Heart left ventricle (tissue), 16 donors: ENCODE measurements at places on chromosomes 7 and 10.

DNA sequence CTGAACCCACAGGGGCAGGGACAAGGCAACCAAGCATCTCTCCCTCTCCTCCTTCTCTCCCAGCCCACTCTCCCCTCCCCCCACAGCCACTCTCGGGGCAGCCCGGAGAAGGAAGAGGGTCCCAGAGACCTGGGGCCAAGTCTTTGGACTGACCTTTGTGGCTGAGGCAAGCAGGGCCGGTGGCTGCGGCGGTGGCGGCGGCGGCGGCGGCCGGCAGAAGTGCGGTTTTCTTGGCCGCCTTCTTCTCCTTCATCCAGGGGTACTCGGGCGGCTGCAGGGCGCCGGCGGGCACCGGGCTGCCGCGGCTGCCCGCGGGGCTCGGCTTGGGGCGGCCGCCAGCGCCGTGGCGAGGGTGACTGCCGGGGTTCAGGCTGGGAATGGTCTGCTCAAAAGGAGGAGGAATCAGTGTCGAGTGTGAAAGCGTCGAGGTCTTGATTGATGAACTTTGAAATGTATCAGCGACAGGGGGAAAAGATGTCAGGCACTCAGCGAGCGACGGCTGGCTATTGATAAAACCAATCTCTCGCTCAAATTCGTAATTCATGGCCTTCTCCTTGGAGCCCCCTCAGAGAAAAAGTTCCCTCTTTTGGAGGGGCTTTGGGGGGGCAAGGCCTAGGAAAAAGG, 414 bp downstream of the HOXA2 start:
- no peak for DNase-seq

DNA sequence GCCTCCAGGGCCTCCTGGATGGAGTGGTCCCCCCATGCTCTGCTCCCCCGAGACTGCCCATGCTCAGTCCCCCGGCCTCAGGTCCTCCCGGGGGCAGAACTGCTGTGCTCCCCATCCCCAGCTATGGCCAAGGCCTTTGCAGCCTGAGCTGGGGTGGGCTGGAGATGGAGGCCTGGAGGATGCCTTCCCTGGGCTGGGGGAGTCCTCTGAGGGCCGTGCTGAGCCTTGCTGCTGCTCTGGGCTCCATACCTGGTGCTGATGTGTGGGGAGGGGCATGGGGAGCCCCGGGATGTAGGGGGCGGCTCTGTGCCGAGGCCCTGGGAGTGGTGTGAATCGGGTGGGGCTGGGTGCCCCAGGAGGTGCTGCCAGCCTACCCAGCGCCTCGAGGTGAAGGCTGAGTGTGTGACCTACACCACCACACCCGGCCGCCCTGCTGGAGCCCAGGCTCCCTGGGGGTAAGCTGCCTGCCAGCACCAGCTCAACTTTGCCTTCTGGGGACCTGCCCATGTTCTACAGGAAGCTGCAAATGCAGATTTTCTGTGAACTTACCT, 109.5 kb downstream of the UNCX start:
- peak; percentile 15 for DNase-seq

DNA sequence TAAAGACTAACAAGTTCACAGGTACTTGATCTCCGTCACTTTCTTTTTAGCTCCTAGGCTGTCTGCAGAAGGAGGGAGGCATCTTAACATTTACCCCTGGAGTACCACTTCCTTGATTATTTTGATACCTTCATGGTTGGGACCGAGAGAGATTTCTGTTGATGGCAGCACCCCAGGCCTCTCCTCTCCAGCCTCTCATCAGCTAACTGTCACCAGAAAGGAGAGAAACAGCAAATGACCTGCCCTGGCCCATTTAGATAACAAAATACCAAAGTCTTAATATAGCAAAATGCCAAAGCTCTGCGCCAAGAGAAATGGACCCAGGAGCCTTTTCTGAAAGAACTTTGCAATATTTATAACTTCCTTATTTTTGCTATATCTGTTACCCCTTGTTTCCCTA, 30.0 kb upstream of the KLHL7 start:
- DNase-seq: no peak

DNA sequence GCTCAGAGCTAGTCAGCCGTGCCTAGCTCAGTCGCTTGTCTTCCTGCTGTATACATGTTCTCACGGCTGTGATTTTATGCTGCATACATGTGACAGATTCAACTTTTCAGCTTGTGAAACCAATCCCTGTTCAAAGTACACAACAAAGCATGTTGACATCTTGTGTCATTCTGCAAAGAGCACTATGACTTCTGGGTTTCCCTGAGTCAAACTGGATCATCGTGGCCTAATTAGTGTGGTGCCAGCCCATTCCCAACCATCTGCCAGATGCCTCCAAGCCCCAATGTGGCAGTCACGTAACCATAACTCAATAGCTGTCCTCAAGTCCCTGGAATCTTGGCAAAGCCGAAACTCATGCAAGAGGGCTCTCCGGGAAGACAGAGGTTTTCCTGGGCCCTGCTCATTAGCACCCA, 144.8 kb downstream of the MYOF start:
- no peak for DNase-seq

GRCh38 chr10:42926843-42927242, 144.2 kb downstream of the BMS1 start:
- no peak for DNase-seq

DNA sequence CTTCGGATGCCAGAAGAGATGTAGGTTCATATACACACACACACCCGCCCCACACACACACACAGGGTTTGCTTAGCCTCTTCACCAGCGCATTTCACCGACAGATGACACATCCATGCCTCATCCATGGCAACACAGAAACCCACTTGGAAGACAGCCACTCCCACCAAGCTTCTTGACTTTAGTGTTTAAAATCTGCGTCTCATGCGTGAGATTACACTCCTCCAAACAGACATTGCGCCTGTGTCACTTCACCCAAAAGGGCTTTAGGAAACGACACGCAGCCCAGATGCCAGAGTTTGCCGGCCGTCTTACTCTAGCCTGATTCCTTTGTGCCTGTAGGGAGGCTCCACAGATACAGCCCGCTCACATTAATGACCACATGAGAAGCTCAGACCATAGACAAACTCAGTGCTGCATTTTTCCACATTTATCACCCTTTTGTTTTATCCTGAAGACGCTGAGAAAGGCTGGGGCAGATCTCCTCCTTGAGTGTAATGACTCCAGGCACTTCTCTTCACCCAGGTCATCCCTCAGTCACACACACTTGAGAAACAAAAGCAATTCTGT, 73.8 kb downstream of the DIP2C start:
- no peak for DNase-seq

GRCh38 chr7:66837007-66837406, 84.0 kb upstream of the TMEM248 start:
- no peak for DNase-seq
